Sigmoid colon (tissue), 7 donors: ENCODE measurements at places on chromosomes 5 and 9. TPM values are rescaled to one million over a fixed set of nuclear protein-coding genes. Genes with fewer than 3 reads are reported as not detected.

Gene DAB2IP
- total RNA-seq: 50.7 TPM

DNA sequence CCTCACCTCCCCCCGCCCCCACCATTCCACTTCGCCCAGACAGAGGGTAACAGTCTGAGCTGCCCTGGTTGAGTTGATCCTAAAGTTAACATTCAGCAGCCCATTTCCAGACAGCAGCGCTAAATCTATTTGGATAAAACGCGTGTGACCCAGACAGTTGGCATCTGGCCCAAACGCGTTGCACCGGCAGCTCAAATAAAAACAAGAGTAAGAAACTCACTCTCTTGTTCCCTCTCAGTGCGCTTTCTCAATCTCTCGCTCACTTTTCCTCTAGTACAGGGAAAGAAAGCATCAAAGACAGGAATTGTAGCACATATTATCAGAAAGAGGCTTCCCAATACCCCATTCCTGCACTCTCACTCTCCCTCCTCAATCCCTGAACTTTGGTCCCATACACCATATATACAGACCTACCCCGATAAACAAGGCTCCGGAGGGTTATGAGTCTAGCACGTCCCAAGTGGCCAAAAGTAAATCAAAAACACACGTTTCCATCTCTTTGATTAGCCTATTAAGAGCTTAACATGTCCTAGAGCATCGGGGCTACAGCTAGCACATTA is 1.3 kb downstream of the ADAMTS6 start:
- H3K27ac ChIP-seq: peak overlapping the region; percentile 95
- peak; percentile 96 for DNase-seq
- H3K4me1 ChIP-seq: no peaks in the 10 kb centered on the region
- H3K36me3 ChIP-seq: no peaks in the 10 kb centered on the region
- no peaks in the 10 kb centered on the region for H3K27me3 ChIP-seq
- H3K4me3 ChIP-seq: peak overlapping the region; percentile 47

Gene FAM200C
- total RNA-seq: 9.6 TPM

Gene ABLIM3
- 6.8 TPM for total RNA-seq

GRCh38 chr5:139282197-139282557 is 11.4 kb upstream of the MATR3 start:
- H3K4me1 ChIP-seq: no peaks in the 10 kb centered on the region
- H3K36me3 ChIP-seq: peaks cover 57% of the 10 kb centered on the region
- no peaks in the 10 kb centered on the region for H3K27me3 ChIP-seq
- H3K4me3 ChIP-seq: no peak overlapping the region
- DNase-seq: no peak
